ENCODE measurements at places on chromosomes 6 and 20.
A peak's percentile ranks its signal among the peaks of the same experiment; 100 is the strongest.

DNA sequence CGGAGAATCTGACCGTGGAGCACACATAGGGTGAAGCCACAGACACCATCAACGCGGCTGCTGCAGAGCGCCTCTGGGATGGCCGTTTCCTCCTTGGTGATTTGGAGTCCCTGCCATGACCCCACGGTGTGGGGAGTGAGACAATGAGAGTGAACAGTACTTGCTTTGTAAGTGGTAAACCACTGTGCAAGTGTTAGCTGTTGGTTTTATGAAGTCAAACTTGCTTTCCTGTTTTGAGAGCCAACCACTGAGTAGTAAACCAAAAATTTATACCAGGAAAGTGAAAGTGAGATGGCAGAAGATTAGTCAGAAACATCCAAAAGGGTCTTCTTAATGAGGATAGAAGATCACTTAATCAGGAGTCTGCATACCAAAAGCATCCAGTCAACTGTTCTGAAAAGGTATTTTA lies 160.7 kb downstream of the FOXC1 start:
- no peak for DNase-seq

GRCh38 chr6:21597801-21598673 lies 4.5 kb downstream of the SOX4 start:
- no peak for DNase-seq

DNA sequence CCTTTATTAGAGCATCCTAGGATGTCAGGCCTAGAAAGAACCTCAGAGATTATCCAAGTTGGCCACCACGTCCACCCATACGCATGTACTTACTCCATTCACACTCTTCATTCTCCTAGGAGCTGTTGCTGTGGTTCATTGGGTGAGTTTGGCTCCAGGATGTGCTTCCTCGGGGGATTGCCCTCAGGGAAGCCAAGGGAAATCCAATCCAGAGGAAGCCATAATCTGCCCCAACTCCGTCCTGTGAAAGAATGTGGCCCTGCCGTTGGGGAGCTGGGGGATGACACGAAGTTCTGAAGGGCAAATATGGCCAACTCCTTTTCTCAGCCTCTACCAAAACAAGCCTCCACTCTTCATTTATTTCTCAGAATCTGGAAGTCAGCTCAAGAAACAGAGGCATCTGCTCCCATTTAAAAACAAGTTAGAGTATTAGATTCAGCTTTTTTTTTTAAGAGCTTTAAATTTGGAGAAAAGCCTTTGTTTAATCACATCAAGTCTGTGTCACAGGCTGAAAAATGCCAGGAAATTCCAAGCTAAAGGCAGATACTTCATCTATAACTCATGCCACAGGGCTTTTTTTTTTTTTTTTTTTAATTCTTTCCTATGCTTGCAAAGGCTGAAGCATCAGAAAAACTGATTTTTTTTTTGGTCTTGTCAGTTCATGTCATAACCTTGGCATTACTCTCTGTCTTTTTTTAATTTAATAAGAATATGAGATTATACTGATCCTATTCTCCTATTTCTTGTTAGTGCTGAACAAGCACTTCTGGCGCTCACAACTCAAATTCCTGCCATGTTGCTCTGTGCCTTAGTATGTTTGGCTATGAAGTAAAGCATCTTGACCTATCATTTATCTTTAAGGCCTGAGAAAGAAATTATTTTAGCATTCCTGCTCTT lies 480.9 kb upstream of the MARCKS start:
- DNase-seq, result no peak

GRCh38 chr6:33418690-33419291 lies 884 bp upstream of the CUTA start:
- DNase-seq, result no peak

DNA sequence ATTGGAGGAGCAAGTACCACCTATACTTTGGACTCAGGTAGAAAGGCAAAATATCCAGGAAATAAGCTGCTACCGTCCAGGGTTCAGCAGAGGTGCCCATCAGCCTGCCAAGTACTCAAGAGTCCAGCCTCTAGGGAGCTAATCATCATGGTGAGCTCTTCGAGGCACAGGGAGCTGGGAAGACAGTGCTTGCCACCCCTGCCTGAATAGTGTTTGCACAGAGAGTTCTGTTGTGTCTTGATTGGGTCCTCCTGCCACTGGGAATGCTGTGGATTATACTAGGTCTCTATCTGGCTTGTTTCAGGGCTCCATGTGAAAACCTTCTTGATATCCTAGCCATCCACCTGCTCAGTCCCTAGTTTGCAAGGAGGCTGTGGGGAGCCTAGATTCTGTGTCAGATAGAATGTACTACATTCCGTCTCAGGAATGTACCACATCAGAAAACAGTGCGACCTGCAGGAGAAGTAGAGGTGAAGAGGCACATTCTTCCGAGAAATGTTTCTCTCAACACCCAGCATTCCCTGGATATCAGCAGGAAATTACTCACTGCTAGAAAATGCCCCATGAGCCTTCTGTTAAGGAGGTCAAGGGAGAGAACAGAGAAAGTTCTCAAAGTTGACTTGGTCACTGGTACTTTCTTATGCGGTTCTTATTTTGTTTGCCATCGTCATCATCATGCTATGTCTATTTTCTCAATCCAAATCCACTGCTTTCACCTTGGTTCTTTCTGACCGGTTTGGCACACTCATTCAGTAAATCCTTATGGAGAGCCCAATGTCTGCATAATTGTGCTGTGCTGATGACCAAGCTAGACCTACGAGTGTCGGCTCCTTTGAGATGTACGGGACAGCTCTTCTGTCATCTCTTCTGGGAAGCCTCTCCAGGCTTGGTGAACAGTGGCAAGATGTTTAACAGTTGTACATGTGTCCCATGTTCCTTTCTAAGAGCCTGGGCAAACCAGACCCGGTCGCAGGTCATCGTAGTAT lies 30.7 kb downstream of the PTPN1 start:
- peak; percentile 18 for DNase-seq

DNA sequence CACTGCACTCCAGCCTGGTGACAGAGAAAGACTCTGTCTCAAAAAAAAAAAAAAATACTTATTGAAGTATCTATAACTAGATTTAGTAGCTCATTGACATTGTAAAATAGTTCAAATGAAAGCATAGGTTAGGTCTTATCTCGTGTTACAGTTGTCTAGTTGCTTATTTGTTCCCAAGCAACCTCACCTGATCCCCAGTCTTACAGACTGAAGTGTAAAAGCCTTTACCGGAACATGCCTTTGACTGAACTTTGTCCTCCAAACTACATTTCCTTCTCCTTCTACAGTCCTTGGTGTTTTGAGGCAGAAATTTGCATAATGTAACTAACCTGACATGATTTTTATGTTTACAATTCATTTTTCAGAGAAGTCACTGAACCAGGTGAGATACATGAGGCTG lies 61.0 kb downstream of the PKIB start:
- DNase-seq, result no peak

DNA sequence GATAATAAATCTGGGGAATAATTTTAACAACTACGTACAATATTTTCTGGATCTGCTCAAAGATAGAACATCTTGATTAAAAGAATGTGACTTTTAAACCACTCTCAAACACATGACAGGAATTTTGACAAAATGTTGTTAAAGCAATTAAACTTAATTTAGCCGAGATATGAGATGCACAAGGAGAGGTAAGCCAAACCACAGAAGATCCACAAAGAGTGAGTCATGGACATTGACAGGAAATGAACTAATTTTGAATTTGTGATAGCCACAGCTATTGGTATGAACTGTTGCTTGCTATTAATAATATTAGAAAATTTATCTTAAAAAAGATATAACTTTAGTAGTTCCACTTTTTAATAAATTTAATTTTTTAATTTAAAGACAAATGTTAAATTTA lies 27.8 kb upstream of the VGLL2 start:
- no peak for DNase-seq

DNA sequence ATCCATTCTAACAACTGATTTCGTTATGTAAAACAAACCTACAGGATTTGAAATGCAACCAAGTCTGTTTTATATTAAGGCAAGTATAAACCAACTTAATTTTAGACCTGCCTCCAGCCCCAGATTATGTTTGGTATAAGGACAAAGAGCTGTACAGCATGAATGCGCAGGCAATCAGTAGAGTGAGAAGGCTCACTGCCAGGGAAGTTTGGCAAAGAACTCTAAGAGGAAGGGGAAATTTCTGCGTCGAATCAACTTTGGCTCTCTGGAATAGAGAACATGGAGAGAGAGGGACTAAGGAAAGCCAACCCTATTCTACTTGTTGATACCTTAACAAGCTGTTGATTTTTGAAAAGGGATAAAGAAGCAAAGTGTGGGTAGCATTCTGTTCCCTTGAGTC lies 96.9 kb upstream of the FOXO3 start:
- DNase-seq, result no peak

DNA sequence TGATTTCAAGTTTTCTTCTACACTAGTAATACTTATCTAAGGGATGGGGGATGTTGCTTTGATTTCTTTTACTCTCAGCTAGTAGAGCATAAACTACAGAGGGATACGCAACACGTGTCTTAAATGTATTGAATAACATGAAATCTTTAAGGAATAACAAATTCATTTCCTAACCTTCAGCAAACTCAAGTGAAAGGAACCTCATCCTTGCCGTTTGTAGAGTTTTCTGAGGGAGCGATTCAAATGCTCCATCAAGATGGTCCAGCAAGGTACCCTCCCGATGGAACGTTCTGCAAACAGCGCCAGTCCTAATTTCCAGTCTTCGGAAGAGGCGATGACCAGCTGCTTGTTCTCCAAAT lies 95.4 kb upstream of the RIN2 start:
- no peak for DNase-seq

DNA sequence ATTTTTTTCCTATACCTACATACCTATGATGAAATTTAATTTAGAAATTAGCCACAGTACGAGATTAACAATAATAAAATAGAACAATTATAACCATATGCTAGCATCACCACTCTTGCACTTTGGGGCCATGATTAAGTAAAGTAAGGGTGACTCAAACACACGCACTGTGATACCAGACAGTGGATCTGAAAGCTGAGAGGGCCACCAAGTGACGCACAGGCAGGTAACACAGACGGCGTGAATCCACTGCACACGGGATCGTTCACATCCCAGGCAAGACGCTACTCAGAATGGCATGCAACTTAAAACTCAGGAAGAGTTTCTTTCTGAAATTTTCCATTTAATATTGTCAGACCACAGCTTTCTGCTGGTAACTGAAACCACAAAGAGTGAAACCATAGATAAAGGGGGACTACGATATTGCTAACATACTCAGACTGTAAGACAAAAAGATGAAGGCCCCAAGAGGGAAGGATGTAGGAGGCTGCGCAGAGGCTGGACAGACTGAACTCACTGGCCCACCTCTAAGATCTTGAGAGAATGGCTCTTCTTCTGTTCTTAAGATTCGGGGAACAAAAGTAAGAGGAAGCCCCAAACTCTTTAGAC lies 17.9 kb downstream of the RRBP1 start:
- no peak for DNase-seq

- DNase-seq, result no peak
These were observed 14.4 kb downstream of the REPS1 start for GRCh38 chr6:138973466-138974153.

- DNase-seq, result no peak
These were observed 39.8 kb upstream of the ISM1 start for GRCh38 chr20:13180986-13181889.

DNA sequence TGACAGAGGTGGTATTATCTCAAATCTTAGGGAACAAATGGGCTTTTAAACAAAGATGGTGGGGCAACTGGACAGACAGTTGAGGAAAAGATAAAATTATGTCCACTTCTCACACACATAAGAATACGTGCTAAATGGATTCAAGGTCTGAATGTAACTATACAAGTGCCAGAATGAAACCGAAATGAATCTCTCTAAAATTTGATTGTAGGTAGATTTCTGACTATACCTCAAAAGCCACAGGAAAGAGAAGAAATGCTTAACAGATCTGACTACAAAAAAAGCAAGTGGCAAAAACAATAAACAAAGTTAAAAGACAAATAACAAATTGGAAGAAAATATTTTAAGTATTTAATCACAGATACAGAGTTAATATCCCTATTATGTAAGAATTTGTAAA lies 182.7 kb upstream of the OLIG3 start:
- DNase-seq, result no peak

DNA sequence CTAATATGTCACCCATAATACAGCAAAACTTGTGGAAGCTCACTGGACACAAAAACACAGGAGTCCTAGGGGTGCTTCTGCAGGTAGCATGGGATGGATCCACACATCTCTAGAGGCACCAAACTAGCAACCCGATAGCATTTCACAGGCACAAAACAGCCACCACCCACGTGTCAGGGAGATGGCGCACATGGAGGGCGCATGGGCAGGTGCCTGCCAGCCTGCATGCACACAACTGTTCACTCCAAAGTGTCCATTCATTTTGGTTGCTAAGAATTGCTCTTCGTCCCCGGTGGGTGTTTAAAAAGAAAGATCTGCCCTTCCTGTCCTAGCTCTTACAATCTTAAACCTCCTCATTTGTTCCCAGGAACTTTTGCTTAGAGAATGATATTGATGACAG lies 171.3 kb downstream of the SYNDIG1 start:
- DNase-seq, result no peak

DNA sequence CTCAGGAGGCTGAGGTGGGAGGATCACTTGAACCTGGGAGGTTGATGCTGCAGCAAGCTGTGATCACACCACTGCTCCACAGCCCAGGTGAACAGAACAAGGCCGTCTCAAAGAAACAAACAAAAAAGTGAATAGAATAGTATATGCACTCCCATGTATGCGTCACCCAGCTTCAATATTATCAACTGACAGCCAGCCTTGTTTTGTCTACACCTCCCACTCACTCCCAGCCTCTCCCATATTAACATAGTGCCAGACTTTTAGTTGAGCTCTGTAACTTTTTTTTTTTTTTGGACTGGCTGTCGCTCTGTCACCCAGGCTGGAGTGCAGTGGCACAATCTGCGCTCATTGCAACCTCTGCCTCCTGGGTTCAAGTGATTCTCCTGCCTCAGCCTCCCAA lies 18.1 kb upstream of the ILRUN start:
- no peak for DNase-seq

- peak; percentile 38 for DNase-seq
These were observed 123.0 kb upstream of the RREB1 start for GRCh38 chr6:6984585-6985366.

GRCh38 chr6:136113736-136114173 lies 136.4 kb downstream of the MTFR2 start:
- no peak for DNase-seq

DNA sequence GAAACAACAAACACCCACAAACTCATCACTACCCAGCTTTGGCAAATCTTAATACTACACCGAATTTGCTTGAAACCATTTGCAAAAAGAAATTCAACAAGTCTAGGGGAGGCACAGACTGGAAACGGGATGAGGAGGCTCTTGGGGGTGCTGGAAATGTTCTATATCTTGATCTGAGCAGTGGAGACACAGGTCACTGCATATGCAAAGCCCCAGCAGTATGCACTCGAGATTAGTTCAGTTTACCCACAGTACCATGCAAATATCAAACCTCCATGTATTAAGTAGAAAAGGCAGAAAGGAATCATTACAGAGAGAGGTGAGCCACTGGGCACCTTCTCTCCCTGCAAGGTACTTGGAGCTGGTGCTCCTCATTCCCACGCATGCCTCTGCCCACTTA lies 75.9 kb downstream of the PREX1 start:
- no peak for DNase-seq

- no peak for DNase-seq
These were observed 124.6 kb upstream of the THEMIS start for GRCh38 chr6:128025478-128025877.

GRCh38 chr6:108130262-108130661 lies 35.6 kb upstream of the NR2E1 start:
- no peak for DNase-seq
